Amygdala (tissue), 56 donors: ENCODE measurements at places on chromosomes 3 and 15.

DNA sequence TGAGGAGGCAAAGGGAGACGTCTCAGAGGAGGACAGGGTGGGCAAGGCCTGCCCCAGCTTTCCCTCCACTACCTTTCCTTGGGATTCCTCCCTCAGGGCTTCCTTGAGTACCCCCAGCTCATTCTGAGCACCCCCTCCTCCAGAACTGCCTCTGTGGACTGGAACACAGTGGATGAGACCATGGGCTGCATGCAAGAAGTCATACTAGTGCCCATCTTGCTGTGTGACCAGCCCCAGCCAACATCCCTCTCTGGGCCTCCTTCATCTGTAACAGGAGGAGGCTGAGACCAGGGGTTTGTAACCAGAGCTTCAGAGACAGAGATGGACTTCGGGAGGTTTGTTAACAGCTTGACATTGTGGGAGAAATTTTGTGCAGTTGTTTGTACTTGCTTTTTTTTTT, 25.6 kb downstream of the FEM1B start:
- no peak for DNase-seq

DNA sequence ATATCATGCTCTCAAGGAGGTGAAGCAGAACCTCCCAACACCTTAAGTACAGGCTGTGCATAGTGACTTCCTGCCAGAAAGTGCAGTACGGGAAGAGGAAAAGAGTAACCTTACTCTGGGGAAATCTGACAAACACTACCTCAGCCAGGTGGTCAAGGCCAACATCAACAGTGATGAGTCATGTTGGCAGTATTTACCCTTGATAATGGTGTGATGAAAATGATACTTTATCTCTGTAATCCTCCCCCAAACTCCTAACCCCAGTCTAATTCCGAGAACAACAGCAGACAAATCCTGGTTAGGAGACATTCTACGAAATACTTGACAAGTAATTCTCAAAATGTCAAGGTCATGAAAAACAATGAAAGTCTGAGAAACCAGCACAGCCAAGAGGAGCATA, 26.5 kb downstream of the ANKDD1A start:
- DNase-seq = no peak

GRCh38 chr3:73510334-73510733, 114.4 kb downstream of the PDZRN3 start:
- DNase-seq = no peak

DNA sequence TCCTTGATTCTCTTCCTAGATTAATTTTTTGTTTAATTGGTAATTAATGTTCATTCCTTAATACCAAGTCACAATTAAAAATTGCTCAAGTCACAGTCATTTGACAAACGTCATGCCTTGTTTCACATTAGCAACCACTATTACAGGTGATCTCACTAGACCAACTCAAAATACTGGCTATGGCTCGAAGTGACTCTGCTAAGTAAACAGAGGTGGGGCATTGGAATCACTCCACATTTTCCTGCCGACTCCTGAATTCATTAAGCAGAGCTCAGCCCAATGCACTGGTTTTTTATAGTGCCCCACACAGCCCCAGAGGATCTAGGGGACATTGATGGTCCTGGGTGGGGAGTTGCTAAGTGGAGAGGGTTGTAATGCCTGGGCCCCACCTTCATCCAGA, 201.2 kb upstream of the NSMCE3 start:
- DNase-seq = no peak

- DNase-seq = no peak
These were observed 23.7 kb downstream of the PDE8A start for GRCh38 chr15:85005319-85005718.

- no peak for DNase-seq
These were observed 240 bp downstream of the CFAP100 start for GRCh38 chr3:126394977-126395321.

- no peak for DNase-seq
These were observed 38.0 kb upstream of the XCR1 start for GRCh38 chr3:46065294-46065705.

DNA sequence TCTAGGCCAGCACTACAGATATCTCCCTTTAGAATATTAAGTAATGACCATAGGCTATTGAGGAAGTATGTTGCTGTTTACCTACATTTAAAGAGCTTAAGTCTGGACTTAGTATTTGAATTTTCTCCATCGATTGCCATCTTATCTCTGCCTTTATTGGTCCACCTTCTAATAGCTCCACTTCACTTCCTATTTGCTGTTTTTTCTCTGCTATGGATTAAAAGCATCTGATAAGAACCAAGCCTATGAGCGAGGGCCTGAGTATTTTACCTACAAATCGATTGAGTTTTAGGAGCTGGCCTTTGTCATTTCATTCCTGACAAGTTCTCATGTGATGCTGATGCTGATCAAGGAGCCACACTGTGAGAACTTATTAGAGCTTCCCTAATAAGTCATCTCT, 52.6 kb upstream of the AKAP13 start:
- DNase-seq = no peak

GRCh38 chr15:57667171-57667849, 39.2 kb upstream of the POLR2M start:
- no peak for DNase-seq

- no peak for DNase-seq
These were observed 59.7 kb upstream of the SIAH2 start for GRCh38 chr3:150822636-150823035.

- no peak for DNase-seq
These were observed 3.6 kb downstream of the RAD18 start for GRCh38 chr3:8959668-8960067.

DNA sequence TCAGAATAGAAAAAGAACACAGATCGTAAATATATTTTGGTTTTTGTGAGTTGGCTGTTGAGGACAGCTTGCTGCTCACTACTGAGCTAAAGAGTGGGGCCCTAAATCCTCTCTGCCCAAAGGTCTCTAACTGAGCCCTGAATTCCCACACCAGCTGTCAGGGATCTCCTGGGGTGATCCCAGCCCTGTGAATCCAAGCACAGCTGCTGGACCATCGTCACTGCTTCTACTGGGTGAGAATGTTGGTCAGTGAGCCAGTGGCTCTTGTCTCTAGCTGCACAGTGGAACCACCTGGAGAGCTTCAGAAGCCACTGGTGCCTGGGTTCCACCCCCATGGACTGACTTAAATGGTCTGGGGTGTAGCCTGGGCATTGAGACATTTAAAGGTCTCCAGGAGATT, 90.5 kb upstream of the IL12A start:
- no peak for DNase-seq
